Dorsolateral prefrontal cortex (tissue), 122 donors: ENCODE measurements at places on chromosomes 12 and 14. TPM values are rescaled to one million over a fixed set of nuclear protein-coding genes. Genes with fewer than 3 reads are reported as not detected.

The KLRF1 gene
- total RNA-seq: not detected

The CLEC7A gene
- 5.2 TPM for total RNA-seq

The CLEC6A gene
- total RNA-seq: not detected

The GPR162 gene
- total RNA-seq: 171 TPM

The VIPAS39 gene
- total RNA-seq: 19.7 TPM

The C3AR1 gene
- total RNA-seq: 11.1 TPM

The GPR84 gene
- total RNA-seq: 0.76 TPM

The REP15 gene
- total RNA-seq: 4.1 TPM

The KRT86 gene
- not detected for total RNA-seq

The CD163 gene
- 61.3 TPM for total RNA-seq

The LRTM2 gene
- total RNA-seq: 35.5 TPM

The KSR2 gene
- total RNA-seq: 37.9 TPM

The GPRC5D gene
- not detected for total RNA-seq

The KRT73 gene
- not detected for total RNA-seq

The GRIP1 gene
- total RNA-seq: 30.3 TPM

The GPRC5A gene
- total RNA-seq: 0.96 TPM

The SERPINA6 gene
- total RNA-seq: not detected

The DCP1B gene
- total RNA-seq: 13.1 TPM

The LRRC43 gene
- 2.5 TPM for total RNA-seq

The FSCB gene
- 0.16 TPM for total RNA-seq

The TEX52 gene
- not detected for total RNA-seq

The MYO1H gene
- not detected for total RNA-seq

The CPNE6 gene
- 62.1 TPM for total RNA-seq

The SLC25A21 gene
- total RNA-seq: 0.63 TPM

The GNB3 gene
- 37.5 TPM for total RNA-seq

The KRT85 gene
- not detected for total RNA-seq

The FAIM2 gene
- total RNA-seq: 624 TPM

The GPR132 gene
- 0.79 TPM for total RNA-seq

The KRT78 gene
- total RNA-seq: not detected

The SLC15A5 gene
- total RNA-seq: 0.20 TPM

The NTN4 gene
- 20.1 TPM for total RNA-seq

The ITGA7 gene
- total RNA-seq: 85.5 TPM

The OSBPL8 gene
- 93.0 TPM for total RNA-seq

The PCED1B gene
- 1.7 TPM for total RNA-seq

The PTCSC3 gene
- not detected for total RNA-seq

The CLEC4D gene
- total RNA-seq: not detected

The HECTD1 gene
- 187 TPM for total RNA-seq

The GRIN2B gene
- total RNA-seq: 140 TPM

The POTEG gene
- total RNA-seq: not detected

The LPAR5 gene
- total RNA-seq: 4.3 TPM

The OR6C2 gene
- not detected for total RNA-seq

The INSM2 gene
- total RNA-seq: 2.5 TPM

The IL31 gene
- total RNA-seq: not detected

The SERPINA10 gene
- total RNA-seq: not detected

The SERPINA3 gene
- total RNA-seq: 202 TPM

The ADAM21 gene
- total RNA-seq: 0.92 TPM

The KRT7 gene
- total RNA-seq: 1.9 TPM

The CLEC9A gene
- 1.7 TPM for total RNA-seq

The NRXN3 gene
- 221 TPM for total RNA-seq
